ENCODE measurements at places on chromosomes 16 and 17.
A peak's percentile ranks its signal among the peaks of the same experiment; 100 is the strongest.

DNA sequence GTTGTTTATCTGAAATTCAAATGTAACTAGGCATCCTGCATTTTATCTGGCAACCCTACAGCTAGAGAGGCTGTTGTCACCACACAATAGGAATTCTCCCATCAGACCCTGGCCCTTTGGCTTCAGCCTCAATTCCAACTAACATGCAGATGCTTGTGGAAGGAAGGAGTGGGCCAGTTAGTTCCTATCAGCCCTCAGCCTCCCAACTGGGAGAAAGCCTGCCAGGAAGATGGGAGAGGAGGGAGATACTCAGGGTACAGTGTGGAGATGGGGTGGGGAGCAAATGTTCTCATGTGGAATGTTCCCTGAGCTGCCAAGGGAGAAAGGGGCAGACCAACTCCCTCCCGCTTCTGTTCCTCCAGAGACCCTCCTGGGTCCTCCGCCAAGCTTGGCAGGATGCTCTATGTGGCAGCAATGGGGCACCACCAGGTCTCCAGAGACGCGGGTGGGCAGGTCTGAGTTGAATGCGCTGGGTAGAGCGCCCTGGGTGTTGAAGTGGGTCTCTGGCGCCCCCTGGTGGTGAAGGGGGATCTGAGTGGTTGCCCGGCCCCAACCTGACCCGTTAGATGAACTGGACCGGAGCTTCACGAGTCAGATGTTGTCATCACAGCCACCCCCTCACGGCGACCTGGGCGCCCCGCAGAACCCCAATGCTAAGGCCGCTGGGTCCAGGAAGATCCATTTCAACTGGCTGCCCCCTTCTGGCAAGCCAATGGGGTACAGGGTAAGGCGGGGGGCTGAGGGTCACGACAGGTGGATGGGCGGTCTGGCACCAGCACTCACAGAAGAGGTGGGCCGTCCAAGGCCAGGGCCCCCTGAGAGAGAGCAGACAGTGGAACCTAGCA is 15.2 kb downstream of the GALK1 start:
- peak; percentile 93 for DNase-seq

GRCh38 chr16:73171901-73172240 is 123.9 kb upstream of the ZFHX3 start:
- no peak for DNase-seq

DNA sequence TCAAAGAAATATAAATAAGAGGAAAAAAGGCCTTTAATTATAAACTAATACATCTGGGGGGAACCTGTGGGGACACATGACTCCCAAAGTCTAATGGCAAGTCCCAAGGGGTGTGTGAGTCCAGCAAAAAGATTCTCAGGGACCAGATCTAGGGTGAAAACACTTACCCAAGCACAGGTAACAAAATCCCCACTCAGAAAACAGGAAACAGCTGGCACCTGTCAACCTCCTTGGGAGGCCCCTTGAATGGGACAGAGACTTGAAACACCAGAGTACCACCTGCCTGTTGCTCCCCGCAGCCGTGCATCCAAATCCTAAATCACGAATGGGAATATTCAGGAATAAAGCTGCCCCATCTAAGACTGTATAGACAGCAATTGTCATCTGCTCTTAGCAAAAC is 461.2 kb upstream of the CDH5 start:
- DNase-seq: no peak

GRCh38 chr16:19589771-19590302 is 34.3 kb downstream of the VPS35L start:
- no peak for DNase-seq

GRCh38 chr16:64290461-64290860 is 831.4 kb downstream of the CDH11 start:
- DNase-seq: no peak

DNA sequence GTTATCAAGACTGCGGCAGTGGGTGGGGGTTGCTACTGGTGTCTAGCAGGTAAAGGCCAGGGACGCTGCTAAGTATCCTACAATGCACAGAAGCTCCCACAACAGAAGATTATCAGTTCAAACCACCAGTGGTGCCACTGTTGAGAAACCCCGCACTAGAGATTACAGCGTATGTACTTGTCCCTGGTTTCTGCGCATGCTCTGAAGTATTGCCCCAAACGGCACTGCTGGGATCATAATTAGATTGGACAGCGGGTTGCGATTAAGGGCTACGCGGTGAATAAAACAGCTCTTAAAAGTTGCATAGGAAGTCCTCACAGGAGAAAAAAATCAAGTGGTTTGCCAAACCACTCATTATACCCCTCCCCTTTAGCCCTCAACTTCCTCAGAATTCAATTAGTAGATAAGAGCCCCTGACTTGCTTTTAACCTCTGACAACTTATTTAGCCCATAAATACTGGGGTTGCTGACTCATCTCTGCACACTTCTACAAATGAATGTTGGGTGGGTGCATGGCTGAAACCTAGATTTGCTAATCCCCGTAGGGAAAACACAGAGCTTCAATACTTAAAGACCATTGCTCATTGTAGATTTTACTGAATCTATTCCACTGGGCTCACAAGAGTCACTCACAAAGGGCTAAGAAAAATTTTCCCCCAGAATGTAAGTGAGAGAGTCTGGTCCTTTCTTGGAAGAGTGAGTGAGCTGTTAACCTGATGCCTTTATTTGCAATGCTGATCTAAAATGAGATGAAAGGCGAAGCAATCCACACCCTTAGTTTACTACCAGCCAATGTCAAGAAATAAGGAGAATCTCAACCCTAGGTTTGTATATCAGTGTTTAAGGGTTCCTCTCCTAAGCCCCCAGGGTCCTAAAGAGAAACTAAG is 91.8 kb downstream of the RGS9 start:
- DNase-seq: peak; percentile 34

- DNase-seq: no peak
These were observed 9.5 kb upstream of the CMIP start for GRCh38 chr16:81435103-81435502.

DNA sequence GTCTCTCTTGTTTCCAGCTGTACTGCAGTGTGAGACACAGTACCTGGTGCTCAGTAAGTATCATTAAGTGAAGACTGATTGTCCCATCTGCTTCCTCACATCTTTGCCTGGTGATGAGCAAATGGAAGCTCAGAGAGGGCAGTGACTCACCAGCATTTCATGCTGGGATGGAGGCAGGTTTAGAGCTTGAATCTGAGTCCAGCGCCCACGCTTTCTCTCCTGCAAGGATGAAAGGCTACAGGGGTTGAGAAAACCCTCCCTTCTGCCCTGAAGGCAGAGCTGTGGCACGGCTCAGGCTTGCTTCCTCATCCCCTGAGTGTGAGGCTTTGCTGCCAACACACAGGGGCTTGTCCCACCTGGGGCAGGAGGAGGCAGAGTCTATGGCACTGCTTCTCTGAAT is 1.5 kb upstream of the RNF112 start:
- no peak for DNase-seq

DNA sequence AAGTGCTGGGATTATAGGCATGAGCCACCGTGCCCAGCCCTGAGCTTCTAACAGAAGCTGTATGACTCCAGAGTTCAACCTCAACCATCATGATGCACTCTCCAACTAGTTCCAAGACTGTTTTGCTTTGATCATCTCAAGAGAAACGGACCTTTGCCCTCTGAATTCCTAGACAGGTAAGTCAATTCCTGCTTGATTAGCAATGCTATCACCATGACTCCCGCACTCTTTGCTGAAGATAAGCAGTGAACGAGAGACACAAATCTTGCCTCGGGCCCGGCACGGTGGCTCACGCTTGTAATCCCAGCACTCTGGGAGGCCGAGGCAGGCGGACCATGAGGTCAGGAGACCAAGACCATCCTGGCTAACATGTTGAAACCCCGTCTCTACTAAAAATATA is 22.2 kb downstream of the ANKFY1 start:
- DNase-seq: no peak

- no peak for DNase-seq
These were observed 8.3 kb downstream of the EFCAB5 start for GRCh38 chr17:29949696-29950095.

DNA sequence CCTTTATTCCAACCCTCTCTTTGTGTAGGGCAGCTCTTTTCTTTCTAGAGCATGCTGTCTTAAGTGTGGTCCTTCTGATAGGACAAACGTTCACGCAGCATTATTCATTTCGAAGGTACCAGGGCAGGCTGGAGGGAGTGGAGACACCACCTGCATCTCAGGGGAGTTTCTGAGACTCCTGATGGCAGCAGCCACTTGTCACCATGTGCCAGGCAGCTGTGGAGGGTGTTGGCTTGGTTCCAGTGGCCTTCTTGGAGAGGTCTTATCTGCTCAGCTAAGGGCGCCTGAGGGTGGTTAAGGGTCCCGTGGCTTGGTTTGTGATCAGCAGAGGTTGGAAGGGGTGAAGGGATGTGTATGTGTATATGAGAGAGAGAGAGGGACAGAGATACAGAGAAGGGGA is 257.1 kb upstream of the EEF2KMT start:
- no peak for DNase-seq

DNA sequence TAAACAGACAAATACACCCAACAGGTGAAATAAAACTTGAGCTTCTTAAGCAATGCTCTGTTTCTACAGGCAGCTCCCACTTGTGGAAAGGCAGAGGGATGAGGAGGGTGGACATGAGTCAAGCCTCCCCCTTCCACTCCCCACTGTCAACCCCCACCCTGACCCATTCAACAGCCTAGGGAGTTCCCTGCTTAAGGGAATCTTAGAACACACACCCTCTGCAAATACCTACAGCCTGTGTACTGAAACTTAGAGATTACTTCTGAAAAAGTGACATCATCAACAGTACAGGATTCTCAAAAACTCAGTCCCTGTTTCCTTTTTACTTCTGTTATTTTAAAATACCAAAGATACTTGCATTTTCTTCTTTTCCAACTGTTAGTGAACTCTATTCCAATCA is 345.4 kb downstream of the SOX9 start:
- no peak for DNase-seq

GRCh38 chr17:30253312-30253711 is 17.8 kb upstream of the SLC6A4 start:
- no peak for DNase-seq

- DNase-seq: no peak
These were observed 49.7 kb upstream of the PMFBP1 start for GRCh38 chr16:72221630-72222024.

GRCh38 chr16:10878644-10879501 is 1.9 kb downstream of the CIITA start:
- DNase-seq: no peak

- DNase-seq: no peak
These were observed 171.0 kb downstream of the CCDC182 start for GRCh38 chr17:57574040-57574513.

GRCh38 chr16:625977-626765 is 4.6 kb upstream of the WFIKKN1 start:
- DNase-seq: no peak

DNA sequence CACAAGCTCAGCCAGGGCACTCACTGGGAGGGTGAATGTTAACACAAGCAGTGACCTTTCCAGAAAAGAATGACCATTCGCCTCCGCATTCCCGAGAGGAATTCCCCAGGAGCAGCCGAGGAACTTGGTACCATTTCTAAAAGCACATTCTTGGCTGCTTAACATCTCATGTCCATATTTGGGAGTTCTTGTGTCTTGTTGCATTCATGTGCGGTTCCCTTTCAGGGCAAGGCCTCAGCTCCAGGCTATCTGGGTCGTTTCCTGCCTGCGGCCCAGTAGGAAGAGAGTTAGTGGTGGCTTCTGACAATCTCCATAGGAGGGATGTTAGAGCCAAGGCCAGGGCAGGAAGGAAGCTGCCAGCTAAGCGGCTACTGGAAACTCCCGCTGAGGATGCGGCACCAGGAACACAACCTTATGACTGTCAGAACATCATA is 27.8 kb upstream of the MEAK7 start:
- DNase-seq: no peak

DNA sequence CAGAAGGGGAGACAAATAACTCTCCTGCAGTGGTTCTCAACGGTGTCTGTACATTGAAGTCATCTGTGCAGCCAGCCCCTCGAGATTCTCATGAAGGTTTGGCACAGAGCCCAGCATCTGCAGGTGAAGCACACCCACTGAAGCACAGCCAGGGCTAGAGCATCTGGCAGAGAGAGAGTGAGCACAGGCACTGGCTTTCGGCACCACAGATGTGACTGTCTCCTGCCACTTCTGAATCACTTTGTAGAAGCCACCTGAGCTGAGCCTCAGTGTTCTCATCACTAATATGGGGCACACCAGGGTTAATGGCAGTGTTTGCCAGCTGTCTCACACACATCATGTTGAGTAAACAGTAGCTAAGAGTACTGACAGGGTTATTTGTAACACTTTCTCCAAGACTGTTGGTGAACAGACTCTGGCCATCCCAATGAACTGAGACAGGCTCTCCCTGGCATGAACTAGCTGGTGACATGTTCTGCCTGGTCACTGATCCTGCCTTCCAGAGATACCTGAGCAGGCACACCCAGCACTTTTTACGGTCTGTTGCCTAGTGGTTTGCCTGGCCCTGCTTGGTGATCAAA is 10.9 kb downstream of the HSPB9 start:
- no peak for DNase-seq

DNA sequence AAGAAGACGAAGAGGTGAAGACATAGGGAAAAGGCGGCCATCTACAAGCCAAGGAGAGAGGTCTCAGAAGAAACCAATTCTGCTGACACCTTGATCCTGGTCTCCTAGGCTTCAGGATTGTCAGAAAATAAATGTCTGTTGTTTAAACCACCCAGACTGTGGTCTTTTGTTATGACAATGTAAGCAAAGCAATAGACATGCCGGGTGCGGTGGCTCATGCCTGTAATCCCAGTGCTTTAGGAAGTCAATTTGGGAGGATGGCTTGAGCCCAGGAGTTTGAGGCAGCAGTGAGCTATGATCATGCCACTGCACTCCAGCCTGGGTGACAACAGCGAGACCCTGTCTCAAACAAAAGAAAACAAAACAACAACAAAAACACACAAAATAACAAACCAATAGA is 64.4 kb downstream of the HAPSTR1 start:
- no peak for DNase-seq

- no peak for DNase-seq
These were observed 12.4 kb downstream of the TEX14 start for GRCh38 chr17:58679263-58680037.

DNA sequence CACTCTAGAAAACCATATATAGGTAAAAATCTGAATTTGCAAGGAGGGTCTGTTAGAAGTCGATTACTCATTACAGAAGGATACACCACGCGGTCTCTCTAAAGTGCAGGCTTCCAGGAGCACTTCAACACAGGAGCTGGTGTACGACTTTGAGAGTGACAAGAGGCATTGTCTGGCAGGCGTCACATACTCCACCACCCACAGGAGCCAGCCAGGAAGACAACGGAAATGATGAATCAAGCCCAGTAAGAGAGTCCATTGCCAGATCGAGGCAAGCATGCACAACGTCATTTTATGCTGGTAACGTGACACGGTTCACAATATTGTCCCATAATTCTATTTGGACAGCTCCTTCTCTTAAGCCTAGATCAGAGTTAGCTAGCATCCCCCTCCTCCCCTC is 15.0 kb upstream of the CACNG4 start:
- no peak for DNase-seq
